ENCODE measurements at places on chromosomes 5 and 9.

GRCh38 chr9:115208501-115208900 is 90.5 kb upstream of the TNC start:
- no peak for DNase-seq

DNA sequence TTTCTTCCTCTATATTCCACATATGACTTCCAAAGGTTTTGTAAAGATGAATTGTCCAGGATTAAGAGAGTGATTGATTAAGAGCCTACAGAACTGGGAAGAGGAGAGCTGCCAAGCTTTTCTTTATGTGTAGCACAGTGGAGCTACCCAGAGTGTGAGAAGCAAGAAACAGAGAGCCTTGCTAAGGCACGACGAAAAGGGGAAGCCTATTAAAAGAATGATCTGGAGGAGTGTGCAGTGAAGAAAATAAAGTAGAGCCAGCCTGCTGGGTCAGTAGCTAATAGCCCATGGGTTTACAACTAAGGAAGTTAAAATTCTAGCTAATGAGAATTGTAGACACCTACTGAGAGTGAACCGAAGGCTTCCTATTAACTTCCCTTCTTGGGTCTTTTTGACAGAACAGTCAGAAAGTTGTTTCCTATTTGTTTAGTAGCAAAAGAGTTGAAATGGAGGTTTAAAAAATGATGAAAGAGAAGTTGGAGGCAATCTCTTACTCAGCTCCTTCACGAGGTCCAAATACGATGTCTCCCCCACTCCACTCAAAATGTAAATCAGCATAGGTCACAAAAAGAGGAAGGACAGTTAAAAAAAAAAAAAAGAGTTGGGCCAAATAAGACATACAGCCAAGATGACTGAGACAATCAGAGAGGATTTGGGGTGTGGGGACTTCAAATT is 957 bp upstream of the PRR16 start:
- no peak for DNase-seq

DNA sequence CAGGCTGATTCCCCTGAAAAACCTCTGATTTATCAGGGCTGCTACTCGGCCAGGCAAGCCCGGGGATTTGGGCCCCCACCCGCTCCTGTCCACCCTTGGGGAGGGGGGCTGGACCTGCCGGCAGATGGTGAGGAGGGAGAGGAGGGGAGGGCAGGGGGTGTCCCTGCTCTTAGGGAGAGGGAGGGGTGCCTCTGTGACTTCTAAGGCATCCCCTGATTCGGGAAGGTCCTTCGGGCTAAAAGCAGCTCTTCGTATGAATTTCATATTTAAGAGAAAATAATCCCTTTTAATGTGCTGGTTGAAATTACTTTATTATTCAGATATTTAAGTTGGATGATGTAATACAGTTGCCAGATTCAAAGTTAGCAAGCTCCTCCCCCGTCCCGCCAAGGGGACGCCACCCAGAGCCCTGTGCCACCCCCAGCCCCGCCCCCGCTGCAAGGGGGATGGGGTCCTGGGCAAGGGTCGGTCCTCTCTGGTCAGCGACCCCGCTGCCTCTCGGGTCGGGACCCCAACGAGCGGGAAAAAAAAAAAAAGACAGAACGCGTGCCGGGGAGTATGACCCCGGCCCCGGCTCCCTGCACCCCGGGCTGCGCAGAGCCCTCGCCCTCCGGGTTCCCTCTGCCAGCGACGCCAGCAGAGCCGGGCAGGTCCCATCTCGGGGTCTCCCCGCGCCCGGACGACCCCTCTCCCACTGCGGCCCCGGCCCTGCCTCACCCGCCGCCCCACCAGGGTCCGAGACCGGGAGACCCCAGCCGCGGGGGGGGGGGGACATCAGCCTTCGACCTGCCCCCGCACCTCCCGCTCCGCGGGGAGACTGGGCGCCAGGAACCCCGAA is 12.4 kb downstream of the LHX3 start:
- DNase-seq: no peak

- DNase-seq: no peak
Observed at GRCh38 chr5:57681942-57682341, 199.3 kb upstream of the ACTBL2 start.

GRCh38 chr9:133589454-133590227 is 19.5 kb downstream of the FAM163B start:
- DNase-seq: no peak

- DNase-seq: no peak
Observed at GRCh38 chr5:134223406-134224248, 2.2 kb downstream of the PPP2CA start.

DNA sequence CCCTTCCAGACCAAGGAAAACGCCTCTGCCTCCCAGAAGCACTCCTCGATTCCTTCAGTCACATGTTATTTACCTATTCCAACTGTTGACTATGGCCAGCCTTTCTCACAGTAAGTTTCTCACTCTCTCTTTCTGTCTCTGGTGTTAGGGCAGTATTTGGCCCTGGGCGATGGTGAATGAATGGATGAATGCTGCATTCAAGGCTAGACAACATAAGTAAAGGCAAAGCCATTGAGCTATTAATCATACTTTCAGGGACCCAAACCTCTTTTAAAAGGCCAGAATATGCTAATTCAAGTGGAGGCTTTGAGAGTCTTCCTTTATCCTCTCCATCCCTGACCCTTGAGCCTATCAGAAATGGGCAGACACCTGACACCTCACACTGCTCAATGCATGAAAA is 78.5 kb downstream of the SEC61B start:
- no peak for DNase-seq

DNA sequence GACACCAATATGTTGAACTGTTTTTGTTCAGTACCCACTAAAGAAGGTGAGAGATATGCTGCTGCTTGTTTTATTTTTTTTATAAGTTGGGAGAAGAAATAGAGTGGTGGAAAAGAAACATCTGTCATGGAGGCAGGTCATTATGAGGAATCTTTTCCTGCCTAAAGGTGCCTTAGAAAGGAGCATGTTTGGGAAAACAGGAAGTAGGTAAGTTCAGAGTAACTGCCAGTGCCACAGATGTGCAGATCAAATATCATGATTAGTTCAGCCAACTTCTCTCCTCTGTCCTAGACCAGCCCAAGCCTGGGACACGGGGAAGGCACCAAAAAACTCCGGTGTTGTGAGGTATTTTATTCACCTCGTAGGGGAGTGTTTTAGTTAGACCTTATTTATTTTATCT is 144.2 kb downstream of the MAN2A1 start:
- no peak for DNase-seq

DNA sequence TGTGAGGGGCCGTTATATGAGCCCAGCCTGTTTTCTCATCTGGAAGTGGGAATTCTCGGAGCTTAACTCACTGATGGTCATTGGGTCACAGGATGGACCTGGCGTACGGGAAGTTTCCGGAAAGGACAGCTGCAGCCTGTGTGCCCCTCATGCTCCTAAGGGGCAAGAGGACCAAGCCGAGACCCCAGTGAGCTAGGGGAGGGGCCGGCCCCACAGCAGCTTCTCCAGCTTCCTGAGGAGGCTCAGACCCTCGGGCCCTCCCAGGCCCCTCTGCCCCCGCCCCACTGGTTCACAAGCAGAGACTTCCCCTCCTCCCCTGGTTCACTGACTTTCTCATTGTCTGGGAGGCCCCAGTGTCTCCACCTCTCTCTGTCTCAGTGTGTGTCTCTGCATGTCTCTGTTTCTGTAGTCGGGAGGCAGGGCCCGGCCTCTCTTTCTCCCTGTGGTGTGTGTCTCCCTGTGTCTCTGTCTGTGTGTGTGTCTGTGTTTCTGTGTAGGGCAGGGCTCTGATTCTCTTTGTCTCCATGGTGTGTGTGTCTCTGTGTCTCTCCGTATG is 32.3 kb upstream of the FIBCD1 start:
- DNase-seq: no peak

DNA sequence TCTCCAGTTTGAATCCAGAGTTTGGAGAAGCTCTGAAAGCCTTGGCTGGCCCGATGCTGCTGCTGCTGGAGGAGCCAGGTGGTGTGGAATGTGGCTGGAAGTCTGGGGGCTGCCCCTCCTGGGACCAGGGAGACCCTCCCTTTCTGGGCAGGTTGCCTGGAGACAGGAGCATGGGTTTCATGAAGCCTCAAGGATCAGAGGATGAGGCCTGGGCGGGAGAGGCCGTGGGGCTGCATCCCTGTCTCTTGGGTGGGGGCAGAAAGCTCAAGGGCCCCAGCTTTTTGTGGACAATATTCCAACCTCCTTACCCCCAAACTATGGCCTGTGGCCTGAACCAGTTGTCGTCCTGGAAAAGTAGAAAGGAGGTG is 10.1 kb downstream of the FGF18 start:
- no peak for DNase-seq

GRCh38 chr5:151295791-151296477 is 7.6 kb downstream of the SLC36A3 start:
- no peak for DNase-seq

DNA sequence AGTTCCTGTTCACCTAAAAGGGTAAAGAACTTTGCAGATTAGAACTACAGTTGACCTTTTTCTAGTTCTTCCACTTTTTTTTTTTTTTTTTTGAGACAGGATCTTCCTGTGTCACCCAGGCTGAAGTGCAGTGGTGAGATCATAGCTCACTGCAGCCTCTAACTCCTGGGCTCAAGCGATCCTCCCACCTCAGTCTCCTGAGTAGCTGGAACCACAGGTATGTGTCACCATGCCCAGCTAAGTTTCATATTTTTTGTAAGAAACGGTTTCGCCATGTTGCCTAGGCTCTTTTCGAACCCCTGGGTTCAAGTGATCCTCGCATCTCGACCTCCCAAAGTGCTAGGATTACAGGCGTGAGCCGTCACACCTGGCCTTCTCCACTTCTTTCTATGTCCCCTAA is 39.7 kb upstream of the TNFAIP8 start:
- no peak for DNase-seq

DNA sequence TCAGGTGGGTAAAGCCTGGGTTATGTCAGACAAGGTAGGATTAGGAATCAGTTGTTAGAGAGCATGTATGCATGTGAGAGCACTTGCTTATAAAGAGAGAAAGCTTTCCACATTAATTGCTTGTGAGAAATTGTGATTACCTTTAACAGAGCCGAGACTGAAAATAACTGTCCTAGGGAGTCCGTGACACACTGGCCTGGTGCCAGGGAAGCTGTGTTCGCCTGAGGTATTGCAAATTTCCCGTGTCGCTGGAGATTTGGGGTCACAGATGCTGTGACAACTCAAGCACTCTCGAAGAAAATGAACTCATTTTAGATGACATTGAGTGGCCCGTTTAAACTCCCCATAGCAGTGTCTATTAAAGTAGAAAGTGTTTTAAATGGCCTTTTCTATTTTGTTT is 9.6 kb downstream of the SLC1A1 start:
- DNase-seq: no peak

- no peak for DNase-seq
Observed at GRCh38 chr5:96013254-96013653, 51.6 kb upstream of the ELL2 start.

GRCh38 chr9:85321561-85321960 is 420.2 kb downstream of the AGTPBP1 start:
- DNase-seq: no peak

DNA sequence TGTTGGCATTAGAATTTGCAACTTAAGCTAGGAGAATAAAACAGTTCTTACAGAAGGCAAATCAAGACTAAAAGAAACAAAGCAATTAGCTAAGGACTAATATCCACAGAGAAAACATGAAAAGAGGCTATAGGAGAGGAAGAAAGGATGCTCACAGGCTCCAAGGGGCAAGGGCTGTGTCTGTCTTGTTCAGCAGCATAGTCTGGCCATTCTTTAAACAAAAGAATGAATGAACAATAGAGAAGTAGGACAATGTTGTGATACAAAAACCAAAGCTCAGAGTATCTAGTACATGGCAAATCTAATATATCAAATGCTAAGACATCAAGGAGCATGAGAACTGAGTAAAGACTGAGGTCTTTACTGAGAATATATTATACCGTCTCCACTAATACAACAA is 39.5 kb downstream of the PLPP1 start:
- no peak for DNase-seq

DNA sequence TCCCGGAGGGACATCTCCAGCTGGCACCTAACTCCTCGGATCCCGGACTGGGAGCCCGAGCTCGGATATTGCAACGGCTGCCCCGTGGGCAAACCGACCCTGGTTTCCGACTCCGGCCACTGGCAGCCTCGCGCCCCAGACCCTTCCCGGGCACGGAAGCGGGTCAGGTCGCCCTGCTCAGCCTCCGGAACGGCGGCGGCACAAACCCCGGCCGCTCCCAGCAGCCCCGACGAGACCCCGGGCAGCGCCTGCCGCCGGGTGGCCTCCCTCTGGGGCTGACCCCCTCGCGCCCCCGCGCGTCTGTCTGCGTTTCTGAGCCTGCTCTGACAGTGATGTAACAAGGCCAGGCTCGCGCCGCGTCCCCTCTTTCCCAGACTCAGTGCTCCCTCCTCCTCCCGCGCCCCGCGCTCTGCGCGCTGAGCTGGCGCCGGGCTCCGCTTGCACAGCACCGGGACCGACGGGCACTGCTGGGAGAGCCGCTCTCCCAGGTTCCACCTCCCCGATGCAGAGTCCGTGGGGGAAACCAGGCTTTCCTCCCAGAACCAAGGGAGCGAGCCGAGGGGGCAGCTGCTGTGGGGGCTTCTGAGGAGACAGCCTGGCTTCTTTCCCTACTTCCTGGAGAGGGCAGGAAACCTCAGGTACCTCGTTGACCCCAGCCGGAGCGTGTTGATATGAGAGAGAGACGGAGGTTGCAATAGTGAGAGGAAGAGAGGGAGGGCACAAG is at the start of gene TMEM215:
TMEM215 (plus strand) TSS at position 373 of the 724 bp plus-strand sequence. CDS start 644 bp downstream, outside the sequence.
- no peak for DNase-seq

DNA sequence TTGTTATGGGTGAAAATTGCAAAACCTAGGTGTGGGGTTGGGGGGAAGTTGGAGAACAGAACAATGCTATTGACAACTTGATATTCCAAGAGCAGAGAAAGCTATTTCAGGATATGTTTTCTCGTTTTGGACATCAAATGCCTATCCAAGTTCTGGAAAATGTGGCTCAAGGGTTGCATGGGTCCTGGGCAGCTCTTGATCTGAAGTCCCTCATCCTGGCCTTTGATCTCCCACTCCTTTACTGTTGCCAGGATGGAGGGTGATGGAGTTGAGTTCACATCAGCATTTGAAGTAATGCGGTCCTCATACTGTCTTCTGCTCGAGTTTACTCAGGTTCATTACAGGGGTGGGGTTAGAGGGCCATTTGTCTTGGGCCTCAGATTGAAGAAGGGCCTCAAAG is 76.9 kb upstream of the RPS23 start:
- DNase-seq: no peak

- no peak for DNase-seq
Observed at GRCh38 chr9:83151627-83152137, 88.7 kb upstream of the RASEF start.

DNA sequence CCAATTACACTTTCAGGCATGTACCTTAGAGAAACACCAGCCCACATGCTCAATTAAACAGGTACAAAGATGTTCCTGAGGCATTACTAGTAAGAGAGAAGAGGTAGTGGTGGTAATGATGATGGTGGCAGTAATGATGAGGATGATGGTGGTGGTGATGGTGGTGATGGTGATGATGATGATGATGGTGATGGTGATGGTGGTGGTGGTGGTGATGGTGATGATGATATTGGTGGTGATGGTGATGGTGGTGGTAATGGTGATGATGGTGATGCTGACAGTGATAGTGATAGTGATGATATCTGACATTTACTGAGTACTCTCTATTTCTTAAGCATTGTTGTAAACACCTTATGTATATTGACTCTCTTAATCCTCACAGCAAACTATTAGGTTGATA is 318.4 kb downstream of the NSG2 start:
- DNase-seq: no peak

- DNase-seq: no peak
Observed at GRCh38 chr5:123422433-123423277, 548 bp downstream of the CEP120 start.

- DNase-seq: no peak
Observed at GRCh38 chr5:158648631-158649030, 451.1 kb downstream of the EBF1 start.

Data from activated B cell treated with CpG ODN at 0.5 μM for 24 hours (primary cell).